Urothelium cell line (cell line): ENCODE measurements at places on chromosomes 11 and 22.

GRCh38 chr11:133844217-133844616, 1.1 kb downstream of the SPATA19 start:
- no peak for DNase-seq

DNA sequence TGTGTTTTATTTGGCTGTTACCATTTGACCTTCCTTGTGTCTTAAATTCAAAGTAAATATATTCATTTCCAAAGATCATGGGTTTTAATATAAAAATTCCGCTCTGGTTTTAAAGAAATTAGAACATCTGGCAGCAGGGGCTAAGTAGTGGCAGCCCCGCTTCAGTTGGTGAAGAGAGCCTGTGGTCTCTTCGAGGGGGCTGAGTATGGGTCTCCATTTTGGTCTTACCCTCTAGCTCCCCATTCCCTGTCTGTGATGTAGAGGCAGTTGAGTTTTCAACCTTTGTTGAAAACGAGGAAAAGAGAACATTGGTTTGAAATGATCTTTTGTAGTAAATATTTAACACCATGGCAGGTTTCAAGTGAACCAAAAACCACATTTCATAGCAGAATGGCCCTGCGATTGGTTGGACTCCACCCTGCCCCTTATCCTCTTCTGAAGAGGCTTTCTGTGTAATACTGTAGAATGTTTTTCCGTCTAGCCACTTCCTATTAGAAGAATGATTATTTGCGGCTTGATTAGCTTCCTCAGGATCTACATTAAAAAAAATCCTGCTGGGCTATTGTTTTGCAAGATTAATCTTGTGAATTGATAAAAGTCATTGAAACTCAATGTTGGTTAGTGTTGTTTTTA, 17.7 kb downstream of the APLP2 start:
- DNase-seq, result no peak

DNA sequence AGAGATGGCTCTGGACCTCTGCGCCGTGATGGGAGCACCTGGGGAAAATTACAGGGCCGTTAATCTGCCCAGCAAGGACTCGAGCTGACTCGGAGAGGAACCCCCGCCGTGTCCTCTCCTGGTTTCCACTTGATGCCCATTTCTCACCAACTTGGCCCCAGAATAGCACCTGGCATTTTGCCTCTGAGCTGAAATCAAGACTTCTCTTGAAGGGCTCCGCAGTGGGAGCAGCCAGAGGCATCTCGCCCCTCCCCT, 19.0 kb upstream of the CABP7 start:
- DNase-seq, result no peak

GRCh38 chr11:110305169-110306018, 9.0 kb upstream of the RDX start:
- peak; percentile 17 for DNase-seq

DNA sequence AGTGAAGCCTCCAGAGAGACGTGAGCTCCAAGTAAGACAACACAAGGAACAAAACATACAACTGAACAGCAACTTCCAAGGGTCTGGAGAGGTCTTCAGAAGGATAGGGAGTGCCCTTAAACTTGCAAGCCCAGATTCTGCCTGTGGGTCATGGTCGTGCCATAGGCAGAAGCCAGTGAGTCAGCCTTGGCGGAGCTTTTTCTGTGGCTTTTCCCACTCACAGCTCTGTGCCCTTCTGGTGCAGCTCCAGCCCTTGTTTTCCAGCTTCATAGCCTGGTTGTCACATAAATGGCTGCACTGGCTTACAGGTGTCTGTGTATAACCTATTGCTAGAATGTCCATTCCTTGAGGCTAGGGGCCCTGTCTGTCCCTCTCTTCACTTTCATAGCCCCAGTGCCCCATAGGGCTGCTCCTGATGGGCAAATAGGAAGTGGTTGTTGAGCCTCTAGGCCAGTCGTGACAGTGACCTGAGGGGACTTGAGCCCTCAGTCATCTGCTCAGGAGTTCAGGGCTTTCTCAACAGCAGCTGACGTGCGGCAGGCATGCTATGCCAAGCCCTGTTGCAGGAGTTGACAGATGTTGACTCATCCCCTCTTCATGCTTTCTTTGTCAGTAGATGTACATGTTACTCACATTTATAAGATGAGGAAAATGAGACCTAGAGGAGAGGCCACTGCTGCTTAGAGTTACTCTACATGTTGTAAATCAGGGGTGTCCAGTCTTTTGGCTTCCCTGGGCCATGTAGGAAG, 7.4 kb downstream of the MED15 start:
- no peak for DNase-seq

GRCh38 chr11:72433455-72434036, 785 bp downstream of the CLPB start:
- DNase-seq, result no peak
